ENCODE measurements at places on chromosomes 7 and 10. TPM values are rescaled to one million over a fixed set of nuclear protein-coding genes. Genes with fewer than 3 reads are reported as not detected.

AS3MT gene
- total RNA-seq, result 0.68 TPM

EBF3 gene
- not detected for total RNA-seq

LSM5 gene
- total RNA-seq, result 94.4 TPM

VAX1 gene
- total RNA-seq, result not detected

TRUB1 gene
- total RNA-seq, result 13.4 TPM

- H3K27me3 ChIP-seq, result no peaks in the 10 kb centered on the region
- H3K4me1 ChIP-seq, result peaks cover 23% of the 10 kb centered on the region
- H3K36me3 ChIP-seq, result no peaks in the 10 kb centered on the region
- H3K27ac ChIP-seq, result no peak overlapping the region
- no peak for DNase-seq
Observed at GRCh38 chr10:70890917-70891431, 2.6 kb upstream of the PCBD1 start.

GRCh38 chr7:25186436-25186835 is 41.9 kb downstream of the NPVF start:
- no peaks in the 10 kb centered on the region for H3K4me1 ChIP-seq
- DNase-seq, result no peak
- H3K27me3 ChIP-seq, result peaks cover 18% of the 10 kb centered on the region
- H3K27ac ChIP-seq, result no peak overlapping the region
- H3K36me3 ChIP-seq, result no peaks in the 10 kb centered on the region
- no peak overlapping the region for H3K4me3 ChIP-seq
